Germinal center (tissue), 1 donor: ENCODE measurements at places on chromosomes 11 and 22.

DNA sequence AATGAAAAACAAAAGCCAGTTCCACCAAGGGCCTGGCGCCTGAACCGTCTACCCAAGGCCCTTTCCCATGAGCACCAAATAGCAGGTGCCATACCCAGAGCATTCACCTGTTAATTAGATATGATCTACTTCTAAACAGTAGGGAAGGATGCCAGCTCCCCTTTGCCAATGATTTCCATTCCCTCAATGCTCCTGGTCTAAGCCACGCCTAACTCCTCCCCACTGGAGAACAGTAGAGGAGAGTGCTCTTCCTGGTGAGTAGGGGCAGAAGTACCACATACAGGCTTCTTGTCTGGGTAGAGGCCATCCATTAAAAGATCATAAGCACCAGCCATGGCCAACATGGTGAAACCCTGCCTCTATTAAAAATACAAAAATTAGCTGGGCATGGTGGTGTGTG, 40.7 kb downstream of the PACSIN2 start:
- DNase-seq: no peak

DNA sequence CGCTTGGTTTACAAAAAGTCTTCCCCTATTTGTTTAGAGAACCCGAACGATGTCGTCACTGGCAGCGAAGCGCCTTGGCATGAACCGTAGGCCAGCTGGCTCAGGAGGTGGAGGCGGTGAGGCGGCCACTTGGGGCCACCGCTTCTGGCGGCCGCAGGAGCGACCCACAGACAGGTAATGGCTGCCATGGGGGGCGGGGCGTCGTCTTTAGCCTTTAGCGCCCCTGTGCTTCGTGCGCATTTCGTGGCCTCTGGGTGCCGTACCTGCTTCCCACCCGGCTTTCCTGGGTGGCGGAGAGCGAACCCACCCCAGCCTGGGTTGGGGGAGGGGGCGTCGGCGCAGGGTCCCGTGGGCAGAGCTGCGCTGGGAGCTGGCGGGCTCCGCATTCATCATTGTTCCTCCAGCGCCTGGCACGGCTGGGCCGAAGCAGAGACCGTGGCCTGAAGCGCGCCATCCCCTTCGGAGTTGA, 469 bp upstream of the OSBP2 start:
- DNase-seq: peak; percentile 42

DNA sequence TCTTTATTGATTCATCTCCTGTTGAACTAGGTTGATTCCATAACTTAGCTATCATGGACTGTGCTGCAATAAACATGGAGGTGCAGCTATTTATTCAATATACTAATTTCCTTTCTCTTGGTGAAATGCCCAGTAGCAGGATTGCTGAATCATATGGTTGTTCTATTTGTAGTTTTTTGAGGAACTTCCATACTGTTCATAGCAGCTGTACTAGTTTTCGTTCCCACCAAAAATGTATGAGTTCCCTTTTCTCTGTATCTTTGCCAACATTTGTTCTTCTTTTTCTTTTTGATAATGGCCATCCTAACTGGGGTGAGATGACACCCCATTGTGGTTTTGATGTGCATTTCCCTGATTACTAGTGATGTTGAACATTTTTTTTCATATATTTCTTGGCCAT, 87.2 kb upstream of the NAV2 start:
- no peak for DNase-seq

DNA sequence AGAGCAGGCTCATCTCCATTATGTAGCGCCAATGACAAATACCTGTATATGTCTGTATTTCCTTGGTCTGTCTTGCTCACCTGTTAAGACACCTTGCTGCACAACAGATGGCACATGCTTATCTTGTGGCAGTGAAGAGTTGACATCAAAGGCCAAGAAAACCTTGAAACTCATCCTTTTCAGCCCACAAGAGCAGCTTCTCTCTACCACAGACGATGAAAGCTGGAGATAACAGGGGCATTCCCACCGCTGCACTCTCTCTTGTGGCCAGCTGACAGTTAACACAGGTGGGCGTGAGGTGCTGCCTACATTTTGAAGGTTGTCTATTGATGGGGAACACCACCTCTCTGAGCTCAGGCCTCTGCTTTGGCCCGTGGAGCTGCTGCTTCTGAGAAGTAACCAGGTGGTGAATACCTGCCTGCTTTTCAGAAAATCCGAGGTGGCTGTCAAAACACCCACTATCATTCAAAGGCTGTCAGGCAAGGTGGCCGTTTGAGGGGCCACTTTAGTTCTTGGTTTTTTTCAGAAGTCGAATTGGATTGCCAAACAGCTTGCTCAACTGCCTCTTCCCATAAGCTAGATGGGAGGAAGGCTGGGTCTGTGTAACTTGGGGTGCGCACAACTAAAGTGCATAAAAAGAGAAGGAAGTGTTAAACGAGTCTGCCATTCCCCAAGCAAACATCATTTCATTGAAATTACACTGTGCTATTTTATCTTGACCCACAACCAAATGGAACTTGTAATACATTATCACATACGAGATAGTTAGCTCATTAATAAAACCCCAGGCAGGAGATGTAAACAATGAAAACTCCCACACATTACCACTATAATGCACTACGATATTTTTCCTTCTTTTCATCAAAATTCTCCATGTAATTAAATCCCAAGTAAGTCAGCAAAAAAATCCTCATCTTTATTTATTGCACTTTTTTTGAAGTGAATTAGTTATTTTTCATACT, 87.1 kb upstream of the RAG2 start:
- no peak for DNase-seq

GRCh38 chr11:57913715-57914704, 109.7 kb upstream of the OR9Q1 start:
- no peak for DNase-seq

GRCh38 chr11:20158597-20159257, 1.5 kb downstream of the DBX1 start:
- no peak for DNase-seq

- no peak for DNase-seq
These were observed 63.6 kb upstream of the LRRC4C start for GRCh38 chr11:41522899-41523672.
